Renal cortical epithelial cell (primary cell): ENCODE measurements at places on chromosomes 4 and X. TPM values are rescaled to one million over a fixed set of nuclear protein-coding genes. Genes with fewer than 3 reads are reported as not detected.

XAGE1A gene
- total RNA-seq: not detected in 2 replicates

GRCh38 chr4:145295547-145295946 lies 115.2 kb upstream of the OTUD4 start:
- DNase-seq: no peak

- peak; percentile 0 for DNase-seq
These were observed 656.7 kb upstream of the NDST4 start for GRCh38 chr4:115770046-115770543.

DNA sequence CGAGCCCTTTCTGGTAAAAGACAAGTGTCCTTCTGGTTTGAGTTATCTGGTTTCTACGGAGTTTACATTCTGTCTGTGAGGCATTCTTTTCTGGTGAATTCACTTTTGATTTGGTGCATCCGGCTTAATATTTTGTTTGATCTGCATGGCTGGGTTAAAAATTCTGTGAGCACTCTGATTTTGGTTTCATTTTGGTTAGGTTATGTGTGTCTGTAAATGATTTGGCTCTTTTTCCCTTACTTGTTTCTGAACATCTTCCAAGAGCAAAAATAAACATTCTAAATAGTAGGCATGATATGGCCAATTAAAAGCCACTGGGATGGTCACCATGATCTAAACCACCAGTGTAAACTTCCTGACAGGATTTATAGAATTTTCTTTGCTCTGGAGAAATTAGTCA lies 85.7 kb upstream of the PTPN13 start:
- peak; percentile 48 for DNase-seq

DNA sequence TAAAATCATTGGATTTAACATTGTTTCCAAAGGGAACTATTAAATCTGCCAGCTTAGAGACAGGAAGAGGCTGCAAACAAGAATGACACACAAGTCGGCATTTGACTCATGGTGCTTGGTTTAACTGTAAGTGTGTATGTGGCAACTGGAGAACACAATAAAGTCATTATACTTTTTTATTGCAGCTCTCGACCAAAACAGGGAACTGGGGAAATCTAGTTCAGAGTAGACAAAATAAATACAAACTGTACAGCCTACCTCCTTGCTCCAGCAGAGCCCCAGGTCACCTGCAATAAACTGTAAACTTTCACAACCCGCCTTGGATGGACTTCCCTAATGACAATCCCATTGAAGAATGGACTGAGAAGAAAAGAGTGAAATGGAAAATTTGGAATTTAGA lies 24.0 kb downstream of the NPY5R start:
- DNase-seq: peak; percentile 94

- DNase-seq: no peak
These were observed 22.9 kb upstream of the CLGN start for GRCh38 chr4:140450352-140450751.

GRCh38 chr4:157992038-157992705 lies 180.7 kb downstream of the GASK1B start:
- DNase-seq: peak; percentile 72

ARHGAP6 gene
- total RNA-seq: 3.1 and 9.4 TPM in 2 replicates

COX7B2 gene
- total RNA-seq: not detected in 2 replicates

DNA sequence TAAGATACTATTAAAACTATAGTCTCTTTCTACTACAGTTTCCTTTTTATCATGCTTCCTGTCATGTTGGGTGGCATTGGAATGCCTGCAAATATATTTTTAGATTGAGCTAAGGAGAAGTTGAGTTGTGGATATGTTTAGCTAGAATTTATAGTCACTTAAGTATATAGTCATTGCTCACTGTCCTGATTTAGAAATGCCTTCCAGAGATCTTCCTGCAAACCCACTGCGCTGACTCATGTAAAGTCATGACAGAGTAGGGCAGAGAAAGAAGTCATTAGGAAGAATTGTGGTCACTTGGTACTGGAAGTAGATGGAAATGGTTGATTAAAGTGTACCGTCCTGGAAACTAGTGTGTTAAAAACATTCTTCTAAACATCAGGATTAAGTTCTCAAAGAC lies 490.3 kb upstream of the PABPC4L start:
- DNase-seq: peak; percentile 27

PRPS1 gene
- total RNA-seq: 74.9 and 89.8 TPM in 2 replicates

DNA sequence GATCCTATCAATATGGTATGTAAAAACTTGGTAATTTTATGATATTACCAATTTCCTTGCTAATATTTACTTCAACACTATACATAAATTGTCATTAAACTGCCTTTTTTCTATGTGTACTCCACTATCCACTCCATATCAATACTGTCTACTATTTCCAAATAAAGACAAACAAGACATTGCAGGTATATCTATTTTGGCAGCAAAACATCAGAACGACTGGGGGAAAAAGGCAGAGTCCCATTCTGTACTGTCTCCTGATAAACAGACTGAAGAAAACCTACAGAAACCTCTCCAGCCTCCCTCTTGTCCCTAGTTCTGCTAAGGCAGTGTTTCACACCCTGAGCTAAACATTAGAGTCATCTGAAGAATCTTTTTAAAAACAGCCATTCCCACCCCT lies 96.6 kb downstream of the ATRX start:
- no peak for DNase-seq

DNA sequence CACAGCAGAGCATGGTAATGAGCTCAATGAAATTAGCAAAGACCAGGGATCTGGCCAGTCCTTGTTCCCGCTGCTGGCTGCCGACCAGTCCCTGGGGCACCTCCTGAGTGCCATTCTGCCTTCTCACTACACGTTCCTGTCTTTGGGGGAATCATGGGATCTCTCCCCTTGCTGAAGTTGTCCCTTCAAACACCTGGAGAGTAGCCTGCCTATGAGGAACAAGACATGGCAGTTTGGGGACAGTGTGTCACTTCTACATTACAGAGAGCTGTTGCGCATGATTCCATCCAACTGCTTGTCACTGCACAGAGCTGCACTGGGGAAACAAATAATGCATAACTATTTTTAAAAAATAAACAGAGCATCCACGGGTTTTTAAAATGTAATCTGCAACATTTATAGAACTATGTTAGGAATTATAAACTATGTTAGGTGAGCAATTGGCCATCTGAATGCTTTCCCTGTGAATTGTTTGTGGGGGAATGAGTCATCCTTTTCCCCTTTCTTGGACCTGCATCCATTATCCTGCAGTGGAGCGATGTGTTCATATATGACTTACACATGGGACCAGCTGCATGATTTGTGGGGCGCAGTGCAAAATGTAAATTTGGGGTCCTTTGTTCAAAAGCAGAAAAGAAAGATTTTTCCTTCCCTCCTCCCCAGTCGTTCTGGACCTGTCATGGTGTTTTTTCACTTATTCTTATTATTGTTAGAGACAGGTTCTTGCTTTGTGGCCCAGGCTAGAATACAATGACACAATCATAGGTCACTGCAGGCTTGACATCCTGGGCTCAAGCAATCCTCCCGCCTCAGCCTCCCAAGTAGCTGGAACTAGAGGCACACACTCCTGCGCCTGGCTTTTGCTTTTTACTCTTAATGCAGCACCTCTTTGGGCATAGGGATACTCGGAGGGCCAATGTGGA lies 115.0 kb upstream of the TBL1X start:
- peak; percentile 64 for DNase-seq

- no peak for DNase-seq
These were observed 602.2 kb downstream of the IL15 start for GRCh38 chr4:142238589-142238988.

DNA sequence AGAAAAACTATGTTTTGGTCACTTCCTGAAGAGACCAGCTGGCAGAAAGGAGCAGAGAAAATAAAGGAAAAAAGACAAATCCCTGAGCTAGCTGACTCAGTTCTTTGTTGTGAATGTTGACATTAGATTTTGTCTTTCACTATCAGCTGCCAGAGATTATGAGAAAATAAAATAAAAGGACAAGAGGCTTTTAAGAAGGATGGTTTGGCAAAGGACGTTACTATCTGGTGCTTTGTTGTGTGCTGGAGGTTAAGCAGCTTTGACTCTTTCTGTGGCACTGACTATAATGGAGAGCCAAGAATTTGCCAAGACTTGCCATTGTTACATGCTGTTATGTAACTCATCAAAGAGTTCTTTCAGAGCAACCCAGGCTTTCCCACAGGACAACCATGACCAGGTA lies 12.1 kb downstream of the ASB5 start:
- peak; percentile 3 for DNase-seq

DNA sequence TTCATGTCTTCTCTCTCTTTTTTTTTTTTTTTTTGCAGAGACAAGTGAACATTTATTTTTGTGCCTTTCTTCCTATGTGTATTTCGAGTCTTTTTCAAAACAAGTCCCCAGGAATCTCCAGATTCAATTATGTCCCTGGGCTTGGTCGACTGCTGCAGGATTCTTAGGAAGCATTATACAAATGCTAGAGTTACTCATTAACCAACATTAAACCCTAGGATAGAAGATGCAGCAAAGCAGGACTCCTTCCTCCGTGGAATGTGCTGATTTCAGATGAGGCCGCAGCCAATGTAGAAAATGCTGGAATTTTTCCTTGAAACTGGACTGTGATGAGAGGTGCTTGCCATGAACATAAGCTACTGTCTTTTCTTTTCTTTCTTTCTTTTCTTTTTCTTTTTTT lies 3.4 kb downstream of the ZNF81 start:
- DNase-seq: peak; percentile 78

DNA sequence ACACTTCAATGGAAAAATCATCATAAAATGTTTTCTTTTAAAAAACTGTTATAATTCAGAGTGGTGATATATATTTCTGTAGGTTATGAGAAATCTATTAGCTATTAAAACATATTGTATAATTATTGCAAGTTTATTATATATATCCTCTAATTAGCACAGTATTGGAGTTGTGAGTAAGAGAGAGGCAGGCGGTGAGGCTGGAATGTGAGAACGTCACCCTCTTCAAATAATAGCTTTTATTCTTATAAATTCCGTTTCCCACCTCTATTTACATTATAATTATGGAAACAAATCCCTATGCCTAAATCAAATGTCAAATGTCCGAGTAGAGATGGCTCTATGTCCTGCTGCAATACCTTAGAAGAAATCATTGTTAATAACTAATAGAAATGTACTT lies 292.9 kb downstream of the ADGRL3 start:
- no peak for DNase-seq

DNA sequence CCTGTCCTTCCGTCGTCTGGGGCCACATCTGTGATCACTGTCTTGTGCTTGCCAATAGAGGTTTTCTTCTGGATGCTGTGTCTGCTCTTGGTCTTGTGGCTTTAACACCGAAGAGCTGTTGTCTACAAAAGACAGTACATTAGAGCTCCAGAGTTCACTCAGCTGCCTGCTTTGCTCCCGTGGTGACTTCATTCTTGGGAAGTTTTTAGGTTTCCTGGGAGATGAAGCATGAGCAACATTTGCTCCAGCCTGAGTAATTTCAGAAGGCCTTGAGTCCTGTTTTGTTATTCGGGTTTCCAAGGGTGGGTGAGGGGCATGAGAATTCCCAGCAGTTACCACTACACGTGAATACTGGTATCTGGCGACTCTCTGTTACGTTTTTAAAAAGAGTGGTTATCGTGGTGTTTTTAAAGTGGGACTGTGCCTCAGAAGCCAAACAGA lies 189.2 kb downstream of the SHROOM3 start:
- peak; percentile 99 for DNase-seq

RHOXF2 gene
- total RNA-seq: not detected in 2 replicates

CXorf38 gene
- total RNA-seq: 18.5 and 36.6 TPM in 2 replicates

CFAP99 gene
- total RNA-seq: 0.30 TPM in 1 of 2 replicates, not detected in the other

DNA sequence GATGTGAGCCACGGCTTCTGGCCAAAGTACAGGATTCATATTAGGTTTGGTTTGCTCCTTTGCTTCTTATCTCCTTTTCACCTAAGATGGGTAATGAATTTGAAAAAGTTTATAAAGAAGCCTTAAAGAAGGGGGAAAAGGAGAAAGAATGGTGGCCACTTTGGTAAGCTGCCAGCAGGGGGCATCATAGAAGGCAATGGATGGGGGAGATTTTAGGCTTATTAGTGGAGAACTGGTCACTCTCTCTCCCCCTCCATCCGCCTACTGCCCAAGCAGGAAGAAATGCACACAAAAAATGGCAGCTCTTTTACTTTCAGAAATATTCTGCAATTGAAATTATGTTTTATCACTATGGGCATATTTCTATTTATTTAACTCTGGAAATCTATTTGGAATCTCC lies 32.0 kb downstream of the SPARCL1 start:
- no peak for DNase-seq

DNA sequence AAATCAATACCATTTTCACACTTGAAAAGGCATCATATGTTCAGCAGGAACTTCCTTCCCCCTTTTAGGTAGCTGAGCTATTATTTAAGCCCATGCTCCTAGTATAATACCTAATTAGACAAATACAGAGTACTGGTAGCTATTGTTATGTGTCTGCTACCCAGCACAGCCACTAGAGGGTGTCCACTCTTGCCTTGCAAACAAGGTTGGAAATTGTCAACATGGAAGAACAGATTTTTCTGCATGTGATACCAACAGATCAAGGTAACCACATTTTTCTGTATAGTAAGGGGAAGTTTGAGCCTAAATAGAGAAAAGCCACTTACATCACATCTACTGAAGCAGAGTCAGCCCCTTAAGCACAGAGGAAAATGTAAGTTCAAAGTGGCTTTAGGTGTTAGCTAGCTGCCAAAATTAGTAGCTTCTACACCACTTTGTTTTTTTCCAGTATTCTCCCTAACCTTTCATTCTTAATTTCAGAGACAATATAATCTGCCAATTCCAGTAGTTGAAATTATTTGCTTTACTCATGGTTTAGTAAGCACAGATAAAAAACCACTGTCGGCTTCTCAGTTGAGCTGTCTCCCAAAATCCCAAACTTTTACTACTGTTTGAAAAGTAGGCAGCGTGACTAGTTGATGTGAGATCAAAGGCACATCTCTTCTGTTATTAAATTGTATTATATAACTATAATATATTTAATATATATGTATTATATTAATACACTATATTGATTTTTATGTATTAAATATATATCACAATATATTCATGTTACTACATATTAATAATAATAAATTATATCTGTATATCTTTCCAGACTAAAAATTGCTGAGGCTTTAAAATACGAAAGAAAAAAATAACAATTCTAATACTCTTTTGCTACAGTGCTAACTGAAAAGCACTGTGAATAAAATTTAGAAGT lies 38.2 kb downstream of the EDNRA start:
- peak; percentile 83 for DNase-seq

DNA sequence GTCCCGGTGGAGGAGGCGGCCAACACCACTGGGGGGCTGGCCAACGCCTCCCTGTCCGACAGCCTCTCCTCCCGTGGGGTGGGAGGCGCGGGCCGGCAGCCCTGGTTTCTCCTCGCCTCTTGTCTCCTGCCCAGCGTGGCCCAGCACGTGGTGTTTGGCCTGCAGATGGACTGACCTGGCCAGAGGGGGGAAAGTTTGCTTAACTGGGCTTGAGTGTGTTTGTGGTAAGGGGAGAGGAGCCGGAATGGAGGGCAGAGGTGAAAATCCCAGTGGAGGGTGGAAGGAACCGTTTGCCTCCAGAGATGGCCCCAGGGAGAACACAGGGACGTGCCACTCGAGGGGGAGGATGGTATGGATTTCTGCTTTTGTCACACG lies 27.6 kb downstream of the NYX start:
- no peak for DNase-seq

GRCh38 chr4:77043507-77044136 lies 32.2 kb downstream of the CCNI start:
- peak; percentile 75 for DNase-seq

GRCh38 chr4:154078504-154079350 lies 289.8 kb upstream of the SFRP2 start:
- no peak for DNase-seq

- DNase-seq: peak; percentile 23
These were observed 5.8 kb downstream of the VMA21 start for GRCh38 chrX:151402719-151403390.
